ENCODE measurements at places on chromosomes 4 and X. TPM values are rescaled to one million over a fixed set of nuclear protein-coding genes. Genes with fewer than 3 reads are reported as not detected.
A peak's percentile ranks its signal among the peaks of the same experiment; 100 is the strongest.

KLHL34 gene
- not detected for total RNA-seq

RNF175 gene
- total RNA-seq = 6.3 TPM

LRCH2 gene
- total RNA-seq = 8.6 TPM

DNA sequence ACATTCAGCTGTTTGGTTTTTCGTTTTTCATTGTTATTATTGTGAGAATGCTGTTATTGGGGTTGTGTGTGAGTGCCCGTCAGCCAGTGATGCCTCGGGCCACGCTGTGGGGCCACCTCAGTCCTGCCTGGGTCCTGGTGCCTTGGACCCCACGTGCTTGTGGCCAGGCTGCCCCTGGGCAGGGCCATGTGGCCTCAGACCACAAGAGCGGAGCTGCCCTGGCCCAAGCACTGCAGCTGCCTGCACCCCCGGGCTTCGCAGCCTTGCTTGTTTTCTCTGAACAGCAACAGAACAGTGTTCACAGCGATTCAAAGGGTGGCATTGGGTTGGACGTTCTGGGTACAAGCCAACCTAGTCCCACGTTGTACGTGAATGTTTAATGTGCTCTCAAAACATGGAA lies 56.9 kb downstream of the CPLX1 start:
- no peaks in the 10 kb centered on the region for H3K27me3 ChIP-seq
- no peak overlapping the region for H3K27ac ChIP-seq
- H3K4me3 ChIP-seq = no peak overlapping the region

FGFR3 gene
- total RNA-seq = 2.1 TPM

- H3K27me3 ChIP-seq = no peaks in the 10 kb centered on the region
- no peaks in the 10 kb centered on the region for H3K36me3 ChIP-seq
- no peak overlapping the region for H3K27ac ChIP-seq
- no peak overlapping the region for H3K4me3 ChIP-seq
Measured at GRCh38 chr4:82201805-82202641, 171.8 kb downstream of the HNRNPD start.

BMP3 gene
- 0.07 TPM for total RNA-seq

GRCh38 chrX:136635235-136635634 lies 12.7 kb upstream of the CD40LG start:
- no peaks in the 10 kb centered on the region for H3K36me3 ChIP-seq
- no peak for DNase-seq
- peaks cover 13% of the 10 kb centered on the region for H3K27me3 ChIP-seq
- H3K27ac ChIP-seq = no peak overlapping the region

DNA sequence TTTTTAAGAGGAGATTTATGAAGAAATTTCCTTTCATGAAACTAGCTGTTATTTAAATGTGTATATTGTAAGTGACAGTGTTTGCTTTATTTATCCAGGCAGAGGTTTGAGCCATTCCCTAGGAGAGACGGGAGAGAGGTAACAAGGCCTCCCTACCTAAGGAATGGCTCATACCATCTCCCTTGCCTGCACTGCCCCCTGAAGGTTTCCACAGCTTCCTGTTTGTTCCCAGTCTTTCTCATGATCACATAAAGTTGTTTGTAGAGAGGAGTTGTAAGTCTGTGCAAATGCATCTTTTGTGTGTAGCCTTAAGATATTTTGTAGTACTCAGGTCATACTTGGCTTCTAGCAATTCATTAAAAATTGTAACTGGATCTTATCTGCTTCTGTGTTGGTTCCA lies 1504.5 kb upstream of the PCDH10 start:
- DNase-seq = peak; percentile 21
- H3K36me3 ChIP-seq = no peaks in the 10 kb centered on the region
- no peak overlapping the region for H3K27ac ChIP-seq
- no peaks in the 10 kb centered on the region for H3K4me1 ChIP-seq
